ENCODE measurements at places on chromosomes 4 and X.

DNA sequence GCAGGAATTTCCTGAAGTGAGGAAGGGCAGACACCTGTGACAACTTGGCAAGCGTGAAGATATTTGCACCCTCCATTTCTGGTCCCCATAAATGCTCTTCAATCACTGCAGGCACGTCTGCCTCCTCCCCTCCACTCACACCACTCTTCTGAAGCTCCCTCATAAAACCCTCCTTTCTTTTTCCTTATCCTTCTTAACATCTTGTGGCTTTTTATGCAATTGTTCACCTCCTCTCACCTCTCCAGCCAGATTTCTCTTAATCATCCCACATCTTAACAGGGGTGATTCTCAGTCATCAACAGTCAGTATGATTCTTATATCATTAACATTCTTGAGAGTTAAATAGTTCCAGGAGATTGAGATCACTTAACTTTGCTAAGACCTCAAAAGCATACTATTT lies 277.4 kb downstream of the SPRY1 start:
- DNase-seq: no peak

GRCh38 chr4:152992027-152992426 lies 55.9 kb downstream of the FHDC1 start:
- no peak for DNase-seq

GRCh38 chr4:105470766-105471165 lies 3.1 kb downstream of the PPA2 start:
- no peak for DNase-seq

DNA sequence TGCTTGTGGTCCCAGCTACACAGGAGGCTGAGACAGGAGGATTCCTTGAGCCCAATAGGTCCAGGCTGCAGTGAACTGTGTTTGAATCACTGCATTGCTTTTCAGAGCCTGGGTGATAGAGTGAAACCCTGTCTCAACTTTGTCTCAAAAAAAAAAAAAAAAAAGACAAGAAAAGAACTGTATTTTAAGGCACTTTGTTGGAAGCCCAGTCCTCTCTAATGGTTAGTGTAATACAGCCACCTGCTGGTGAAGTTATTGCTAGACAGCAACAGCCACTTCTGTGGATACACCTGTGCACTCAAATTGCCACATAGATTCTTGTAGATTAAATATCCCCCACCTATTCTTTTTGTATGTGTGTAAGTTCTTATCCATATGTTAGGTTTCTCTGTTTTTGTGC lies 10.1 kb upstream of the FGG start:
- DNase-seq: no peak

DNA sequence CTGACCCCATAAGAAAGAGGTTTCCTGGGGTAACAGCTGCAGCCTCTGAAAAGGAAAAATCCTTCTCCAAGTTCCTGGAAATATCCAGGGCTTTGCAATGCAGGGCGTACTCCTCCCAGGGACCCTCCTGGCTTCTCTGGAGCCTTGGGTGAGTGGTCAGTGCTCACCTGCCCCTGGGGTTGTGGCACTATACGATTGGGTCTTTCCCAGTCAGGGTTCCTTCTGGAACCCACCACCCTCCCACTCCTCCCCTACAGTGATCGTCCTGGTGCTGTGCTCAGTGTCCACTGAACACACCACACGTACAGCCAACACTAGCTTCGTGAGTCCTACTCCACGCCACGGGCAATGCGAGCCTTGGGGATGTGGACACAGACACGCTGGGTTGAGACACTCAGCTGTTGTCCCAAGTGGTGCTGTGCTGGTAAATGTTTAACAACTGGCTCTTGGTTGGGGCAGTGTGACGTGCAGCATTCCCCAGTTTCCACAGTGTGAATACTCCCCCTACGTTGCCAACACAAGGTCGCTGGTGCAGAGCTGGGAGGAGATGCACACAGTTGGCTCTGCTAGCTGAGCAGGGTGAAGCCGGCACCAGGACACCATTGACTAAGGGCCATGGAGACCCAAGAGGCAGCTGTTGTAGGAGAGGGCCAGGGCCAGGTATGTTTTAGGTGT lies 65.4 kb downstream of the HTRA3 start:
- DNase-seq: no peak

DNA sequence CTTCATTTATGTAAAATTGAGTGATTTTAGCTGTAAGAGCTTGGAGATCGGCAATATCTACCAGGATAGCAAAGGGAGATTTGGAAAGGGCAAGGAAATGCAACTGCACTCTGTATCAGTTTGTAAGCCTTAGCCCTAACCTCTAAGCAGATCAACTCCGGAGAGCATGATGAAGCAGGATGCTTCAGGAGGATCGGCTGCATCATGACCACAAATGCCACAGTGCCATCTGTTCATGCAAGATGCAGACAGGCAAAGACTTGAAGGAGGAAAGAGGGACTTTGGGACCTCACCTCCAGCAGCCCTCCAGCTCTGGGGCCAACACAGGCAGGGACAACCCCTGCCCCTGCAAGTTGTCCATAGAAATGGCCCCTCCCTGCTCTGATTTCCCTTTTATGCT lies 377.6 kb upstream of the GATB start:
- DNase-seq: no peak

DNA sequence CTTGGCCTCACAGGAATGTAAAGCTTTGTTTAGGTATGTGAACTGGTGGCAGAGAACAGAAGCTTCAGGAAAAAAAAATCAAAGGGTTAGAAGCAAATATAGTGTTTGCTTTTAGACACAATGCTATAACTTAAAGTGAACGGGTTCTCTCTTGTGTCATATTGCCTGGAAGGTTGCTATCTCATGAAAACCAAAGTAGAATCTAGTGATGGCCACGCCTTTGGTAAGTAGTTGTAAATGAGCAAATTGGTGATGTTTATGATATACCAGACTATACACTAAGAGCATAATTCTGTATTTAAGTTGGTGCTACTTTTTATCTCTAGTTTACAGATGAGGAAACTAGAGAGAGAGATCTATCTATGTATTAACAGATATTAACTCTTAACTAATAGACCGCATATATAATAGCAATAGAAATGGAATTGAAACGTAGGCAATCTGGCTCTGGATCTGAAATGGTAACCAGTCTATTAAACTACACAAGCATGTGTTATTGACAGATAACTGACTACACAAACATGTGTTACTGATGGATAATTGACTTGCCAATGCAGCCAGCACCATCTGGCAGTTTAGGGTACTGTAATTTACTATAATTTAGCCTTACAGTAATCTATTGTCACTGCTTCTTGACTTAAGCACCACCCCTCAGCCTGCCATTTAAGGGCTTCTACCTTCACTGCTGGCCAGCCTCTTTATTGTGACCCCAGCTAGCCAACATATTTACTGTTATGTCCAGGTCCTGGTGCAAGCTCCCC lies 40.8 kb downstream of the HCCS start:
- DNase-seq: no peak

Data from stimulated activated CD8-positive, alpha-beta memory T cell treated with anti-CD3 and anti-CD28 coated beads, Interleukin-2, amount 100 ng/mL, for 1 hour (primary cell).